ENCODE measurements at places on chromosomes 16 and 17. TPM values are rescaled to one million over a fixed set of nuclear protein-coding genes. Genes with fewer than 3 reads are reported as not detected.

Gene ZPBP2
- total RNA-seq, result not detected

Gene CDRT15L2
- total RNA-seq, result not detected

Gene KRTAP3-2
- not detected for total RNA-seq

Gene DNAH17
- 3.7 TPM for total RNA-seq

Gene PMFBP1
- 0.23 TPM for total RNA-seq

Gene PERCC1
- 111 TPM for total RNA-seq

Gene OTOA
- 0.08 TPM for total RNA-seq

Gene OR1F1
- total RNA-seq, result not detected

Gene EXOSC6
- total RNA-seq, result 22.6 TPM

Gene KRT12
- total RNA-seq, result not detected

Gene ARHGDIG
- total RNA-seq, result not detected

Gene HSD11B2
- 0.61 TPM for total RNA-seq

Gene SLC2A4
- total RNA-seq, result 1.3 TPM

Gene UTP4
- 23.8 TPM for total RNA-seq

All from SJCRH30 (cell line).